Calu3 (cell line): ENCODE measurements at places on chromosomes 11 and 22. TPM values are rescaled to one million over a fixed set of nuclear protein-coding genes. Genes with fewer than 3 reads are reported as not detected.

DNA sequence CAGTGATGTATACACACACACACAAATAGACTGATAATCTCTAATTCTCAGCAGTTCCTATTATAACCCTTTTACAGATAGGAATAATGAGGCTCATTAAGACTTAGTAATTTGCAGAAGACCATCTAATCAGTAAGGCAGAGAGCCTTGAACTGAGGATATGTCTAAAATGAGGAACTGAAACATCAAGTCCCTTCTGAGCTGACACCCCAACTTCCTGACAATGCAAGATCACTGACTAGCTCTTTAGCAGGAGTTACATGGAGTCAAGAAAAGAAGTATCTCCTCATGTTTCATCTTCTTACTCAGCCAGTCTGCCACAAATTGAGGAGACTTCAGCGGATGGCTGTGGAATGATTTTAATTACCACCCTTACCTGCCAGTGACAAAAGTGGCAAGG, 193.0 kb downstream of the MSANTD4 start:
- H3K27me3 ChIP-seq, result no peaks in the 10 kb centered on the region
- no peaks in the 10 kb centered on the region for H3K4me1 ChIP-seq
- no peak overlapping the region for H3K4me3 ChIP-seq
- no peak for DNase-seq

- no peak overlapping the region for H3K4me3 ChIP-seq
- no peaks in the 10 kb centered on the region for H3K4me1 ChIP-seq
- no peaks in the 10 kb centered on the region for H3K36me3 ChIP-seq
- no peak for DNase-seq
- no peak overlapping the region for H3K27ac ChIP-seq
- no peaks in the 10 kb centered on the region for H3K27me3 ChIP-seq
These were observed 198.8 kb upstream of the KIRREL3 start for GRCh38 chr11:127199306-127199801.

DNA sequence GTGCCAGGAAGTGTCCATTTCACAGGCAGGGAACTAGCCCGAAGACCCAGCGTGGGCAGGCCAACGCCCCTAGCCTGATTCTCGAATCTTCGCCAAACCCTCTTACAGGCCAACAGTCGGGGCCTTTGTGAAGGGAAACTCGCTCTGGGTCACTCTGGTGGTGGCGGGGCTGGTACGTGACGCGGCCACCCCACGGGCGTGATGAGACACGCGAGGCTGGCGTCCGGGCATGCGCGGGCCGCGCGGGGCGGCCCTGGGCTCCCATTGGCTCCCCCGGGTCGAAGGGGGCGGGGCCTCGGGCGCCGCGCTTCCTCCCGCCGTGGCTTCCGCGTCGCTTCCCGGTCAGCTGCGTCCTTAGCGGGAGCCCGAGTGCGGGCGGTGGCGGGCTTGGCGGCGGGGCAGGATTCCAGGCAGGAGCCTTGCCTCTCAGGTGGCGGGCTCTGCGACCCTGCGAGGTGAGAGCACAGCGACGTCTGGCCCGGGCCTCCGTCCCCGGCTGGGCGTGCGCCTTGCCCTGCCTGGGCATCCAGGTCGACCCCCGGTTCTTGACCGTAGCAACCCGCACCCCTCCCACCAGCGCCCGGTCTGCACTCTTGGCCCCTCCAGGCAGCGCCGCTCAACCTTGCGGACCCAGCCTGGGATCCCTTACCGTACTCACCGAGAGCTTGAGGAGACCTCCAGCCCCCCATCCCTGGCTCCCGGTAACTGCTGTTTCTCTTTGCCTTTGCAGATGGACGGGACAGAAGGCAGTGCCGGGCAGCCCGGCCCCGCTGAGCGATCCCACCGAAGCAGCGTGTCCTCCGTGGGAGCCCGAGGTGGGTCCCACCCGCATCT, at the start of gene FRMD8:
Gene FRMD8 (plus strand): TSS at position 331 of the 834 bp plus-strand sequence. CDS start 400 bp downstream, at position 731.
- peaks cover 65% of the 10 kb centered on the region for H3K4me1 ChIP-seq
- peak; percentile 88 for DNase-seq
- no peaks in the 10 kb centered on the region for H3K27me3 ChIP-seq
- peaks cover 72% of the 10 kb centered on the region for H3K36me3 ChIP-seq
- H3K4me3 ChIP-seq, result peak within 1 kb of the TSS; percentile 89

- no peaks in the 10 kb centered on the region for H3K36me3 ChIP-seq
- no peaks in the 10 kb centered on the region for H3K4me1 ChIP-seq
- no peak overlapping the region for H3K4me3 ChIP-seq
- no peaks in the 10 kb centered on the region for H3K27me3 ChIP-seq
These were observed 114.4 kb downstream of the NCAM1 start for GRCh38 chr11:113075586-113076095.

DNA sequence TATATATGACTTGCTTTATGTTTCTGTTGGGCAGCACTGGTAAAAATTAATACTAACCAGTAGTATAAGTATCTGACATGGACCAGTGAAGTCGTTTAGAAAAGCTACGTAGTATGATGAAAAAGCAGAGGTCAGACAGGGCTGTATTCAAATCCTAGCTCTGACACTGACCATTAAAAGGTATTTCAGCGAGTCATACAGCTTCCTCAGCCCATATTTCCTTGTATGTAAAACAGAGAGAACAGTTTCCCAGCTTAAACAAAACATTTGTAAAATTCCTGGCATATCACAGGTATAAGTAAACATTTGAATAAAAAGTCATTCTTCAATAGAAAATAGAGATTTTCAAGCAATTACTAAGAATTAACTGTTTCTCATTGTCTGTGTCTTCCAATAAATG, 4.2 kb downstream of the NOX4 start:
- no peak overlapping the region for H3K27ac ChIP-seq
- H3K27me3 ChIP-seq, result no peaks in the 10 kb centered on the region
- no peaks in the 10 kb centered on the region for H3K4me1 ChIP-seq
- no peak for DNase-seq

DNA sequence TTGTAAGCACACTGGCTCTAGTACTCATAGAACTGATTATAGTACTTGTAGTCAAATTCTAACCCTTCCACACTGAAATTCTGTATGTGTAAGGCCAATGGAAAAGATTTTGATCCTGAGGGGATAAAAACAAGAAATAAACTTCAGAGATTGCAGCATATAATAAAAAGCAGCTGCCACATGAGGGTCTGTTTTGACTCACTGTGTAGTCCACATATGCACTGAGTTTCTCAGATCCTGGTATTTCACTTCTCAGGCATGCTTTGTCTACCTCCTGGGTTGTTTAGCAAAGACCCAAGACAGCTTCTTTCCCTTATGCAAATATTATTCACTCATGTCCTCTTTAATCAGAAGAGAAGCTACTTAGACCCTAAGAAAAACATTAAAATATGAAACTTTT, 71.1 kb upstream of the SLC5A12 start:
- H3K36me3 ChIP-seq, result no peaks in the 10 kb centered on the region
- H3K27ac ChIP-seq, result no peak overlapping the region
- DNase-seq, result no peak
- no peaks in the 10 kb centered on the region for H3K27me3 ChIP-seq
- no peaks in the 10 kb centered on the region for H3K4me1 ChIP-seq
- H3K4me3 ChIP-seq, result no peak overlapping the region

Gene ST3GAL4
- total RNA-seq, result 22.1 and 27.9 TPM in 2 replicates

- no peak for DNase-seq
- H3K36me3 ChIP-seq, result no peaks in the 10 kb centered on the region
- H3K27me3 ChIP-seq, result no peaks in the 10 kb centered on the region
- H3K4me3 ChIP-seq, result no peak overlapping the region
- H3K27ac ChIP-seq, result no peak overlapping the region
These were observed 751.2 kb downstream of the JRKL start for GRCh38 chr11:97140885-97141494.

- H3K27ac ChIP-seq, result no peak overlapping the region
- no peak overlapping the region for H3K4me3 ChIP-seq
- H3K27me3 ChIP-seq, result no peaks in the 10 kb centered on the region
- H3K36me3 ChIP-seq, result peaks cover 5% of the 10 kb centered on the region
- peaks cover 11% of the 10 kb centered on the region for H3K4me1 ChIP-seq
- peak; percentile 11 for DNase-seq
These were observed 172.6 kb downstream of the LARGE1 start for GRCh38 chr22:33747576-33748180.

Gene OR51I1
- total RNA-seq, result not detected in 2 replicates
